H9 (cell line): ENCODE measurements at places on chromosomes 7 and 10.

DNA sequence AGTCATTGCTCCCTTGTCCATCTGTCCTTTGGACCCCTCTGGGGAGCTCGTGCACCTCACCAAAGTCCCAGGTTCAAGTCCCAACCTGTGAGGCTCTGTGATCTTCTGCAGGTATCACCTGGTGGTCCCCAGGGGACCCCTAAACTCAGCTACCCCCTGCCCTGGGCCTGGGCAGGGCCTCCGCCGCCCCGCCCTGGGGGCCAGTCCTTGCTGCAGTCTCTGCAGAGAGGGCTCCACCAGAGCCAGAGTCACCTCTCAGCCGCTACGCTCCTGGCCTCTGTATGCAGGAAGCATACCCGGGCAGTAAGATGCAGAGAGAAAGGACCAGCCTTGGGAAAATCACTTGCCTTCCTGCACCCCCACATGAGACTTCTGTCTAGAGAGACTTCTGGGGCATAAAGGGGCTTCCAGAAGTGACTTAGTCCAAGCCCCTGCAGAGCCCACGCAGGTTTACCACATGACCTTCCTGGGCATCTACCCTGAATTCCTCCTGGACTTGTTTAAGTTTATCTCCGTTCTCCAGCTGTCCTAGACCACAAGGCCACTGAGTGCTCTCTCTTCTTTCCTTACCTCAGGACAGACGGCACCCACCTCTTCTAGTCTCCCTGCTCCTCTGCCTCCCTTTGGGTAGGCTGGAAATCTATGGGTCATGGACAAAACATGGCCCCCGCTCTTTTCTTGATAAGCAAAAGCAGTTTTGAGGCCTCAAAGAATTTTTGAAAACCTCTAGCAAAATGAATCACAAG lies 21.2 kb downstream of the CALML5 start:
- DNase-seq: no peak

GRCh38 chr10:122988501-122988900 lies 8.3 kb downstream of the PSTK start:
- DNase-seq: no peak

DNA sequence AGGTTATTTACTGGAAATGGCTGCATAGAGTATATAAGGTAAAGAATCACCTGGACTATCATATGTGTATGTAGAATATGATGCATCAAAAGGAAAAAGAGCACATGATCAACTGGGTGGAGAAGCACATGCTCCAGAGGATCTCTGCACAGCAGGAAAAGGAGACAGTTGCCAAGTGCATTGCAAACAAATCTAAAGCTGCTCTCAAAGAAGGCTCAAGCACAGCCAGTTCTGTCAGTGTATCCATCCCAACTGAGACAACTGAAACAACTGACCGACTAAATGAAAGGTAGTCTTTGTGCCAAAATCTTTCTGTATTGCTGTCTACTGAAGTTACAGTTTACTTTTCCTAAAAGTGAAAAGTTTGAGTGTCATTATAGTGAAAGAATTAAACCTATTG lies 83.2 kb upstream of the SGCE start:
- DNase-seq: no peak

GRCh38 chr10:456486-456885 lies 233.0 kb downstream of the DIP2C start:
- peak; percentile 19 for DNase-seq

- no peak for DNase-seq
Observed at GRCh38 chr7:29130096-29130495, 16.2 kb downstream of the CPVL start.

DNA sequence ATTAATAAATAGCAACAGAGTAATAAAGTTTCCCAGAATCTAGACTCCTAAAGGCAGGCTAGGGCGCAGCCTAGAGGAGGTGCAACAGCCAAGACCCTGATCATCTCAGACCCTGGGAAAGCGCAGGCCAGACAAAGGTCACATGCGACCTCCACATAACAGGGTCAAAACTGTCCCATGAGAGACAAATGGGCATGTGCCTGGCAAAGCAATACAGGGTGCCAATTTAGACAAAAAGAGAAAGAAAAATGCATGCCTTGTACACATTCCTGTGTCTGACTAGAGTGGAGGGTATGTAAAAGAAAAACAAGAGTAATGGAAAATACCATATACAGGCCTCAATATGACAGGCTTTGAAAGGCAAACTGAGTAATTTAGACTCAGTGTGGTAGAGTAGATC lies 22.2 kb downstream of the MPP7 start:
- no peak for DNase-seq

DNA sequence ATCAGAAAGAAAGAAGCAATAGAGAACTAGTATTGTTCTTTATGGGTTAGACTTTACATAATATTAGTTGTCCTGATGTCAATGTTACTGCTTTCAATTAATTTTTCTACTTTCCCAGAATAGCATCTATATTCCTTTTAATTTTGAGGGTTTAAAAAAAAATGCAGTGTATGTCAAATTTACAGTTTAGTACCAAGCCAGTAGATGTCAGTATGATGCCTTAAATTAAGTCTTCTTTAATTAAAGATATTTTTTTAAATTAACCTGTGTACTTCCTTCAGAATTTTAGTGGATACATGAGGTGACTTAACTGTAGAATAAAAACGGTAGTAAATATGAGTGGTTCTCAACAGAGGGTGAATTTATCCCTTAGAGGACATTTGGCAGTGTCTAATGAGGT lies 35.2 kb upstream of the STOX1 start:
- no peak for DNase-seq

GRCh38 chr7:16811551-16811950 lies 6.8 kb upstream of the AGR2 start:
- no peak for DNase-seq

GRCh38 chr10:120841522-120842189 lies 9.5 kb upstream of the WDR11 start:
- DNase-seq: no peak

DNA sequence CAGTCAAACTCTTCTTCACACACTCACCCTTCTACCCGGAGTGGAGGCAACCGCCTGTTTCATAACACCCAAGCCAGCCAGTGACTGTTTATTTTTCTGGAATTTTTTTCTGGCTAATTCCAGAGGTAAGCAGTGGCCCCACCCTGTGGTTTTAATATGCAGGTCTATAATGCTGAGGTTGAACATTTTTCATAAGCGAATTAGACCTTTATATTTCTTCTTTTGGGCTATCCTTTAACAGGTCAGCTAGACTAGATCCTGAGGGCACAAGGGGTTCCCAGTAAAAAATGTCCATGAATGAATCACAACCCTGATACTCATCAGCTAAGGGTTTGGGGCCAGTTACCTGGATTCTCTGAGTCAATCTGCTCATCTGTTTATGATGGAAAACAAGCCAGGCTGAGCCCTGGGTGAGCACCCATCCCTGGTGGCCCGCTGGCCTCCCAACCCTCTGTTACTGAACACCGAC lies 76.2 kb downstream of the GRB10 start:
- no peak for DNase-seq
